ENCODE measurements at places on chromosomes 7 and 10.
A peak's percentile ranks its signal among the peaks of the same experiment; 100 is the strongest.

- no peak for DNase-seq
Observed at GRCh38 chr10:75771606-75772005, 340.2 kb downstream of the LRMDA start.

- no peak for DNase-seq
Observed at GRCh38 chr10:117544004-117544701, 1.6 kb downstream of the EMX2 start.

- DNase-seq, result no peak
Observed at GRCh38 chr7:43618073-43618472, 35.2 kb downstream of the STK17A start.

DNA sequence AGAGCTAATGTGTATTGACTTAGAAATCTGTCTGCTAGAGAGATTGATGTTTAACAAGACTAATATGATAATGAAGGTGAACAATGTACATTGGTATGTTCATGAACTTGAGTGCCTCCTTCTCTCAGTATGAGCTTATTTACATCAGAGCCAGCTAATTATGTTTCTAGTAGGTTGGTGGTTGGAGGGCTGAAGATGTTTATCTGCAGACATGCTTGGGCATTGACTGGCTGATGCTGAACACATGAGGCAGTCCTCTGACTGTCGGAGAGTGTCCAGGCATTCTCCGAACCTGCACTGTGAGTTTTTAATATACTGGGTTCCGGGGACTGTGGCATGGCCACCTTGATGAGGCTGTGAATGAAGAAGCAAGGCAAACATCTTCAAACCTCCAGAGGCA lies 47.5 kb downstream of the BMPER start:
- DNase-seq, result no peak

DNA sequence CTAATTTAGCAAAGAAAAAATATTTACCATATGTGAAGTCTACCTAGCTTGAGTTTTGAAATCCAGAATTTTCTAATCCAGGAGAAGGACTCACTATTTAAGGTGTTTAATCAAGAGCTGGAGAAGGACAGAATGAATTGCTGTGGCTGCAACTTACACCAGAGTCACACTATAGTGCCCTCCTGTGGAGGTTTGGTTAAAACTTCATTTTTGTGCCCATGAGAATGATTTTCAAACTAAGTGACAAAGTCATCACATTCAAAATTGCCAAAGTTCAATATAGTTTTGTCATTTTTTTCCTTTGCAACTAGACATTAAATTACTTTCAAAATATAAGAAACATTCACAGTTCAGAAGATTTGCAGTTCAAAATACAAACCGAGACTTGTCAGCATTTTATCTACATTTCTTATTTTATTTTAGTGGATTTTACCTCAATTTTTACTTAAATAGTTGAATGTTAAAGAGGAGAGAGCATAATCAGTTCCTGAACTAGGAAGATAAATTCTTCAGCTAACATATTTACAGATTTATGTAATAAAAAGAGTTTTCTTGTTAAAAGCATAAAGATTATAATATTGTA lies 70.7 kb downstream of the CABCOCO1 start:
- DNase-seq, result peak; percentile 20

- DNase-seq, result no peak
Observed at GRCh38 chr10:113274176-113274829, 278.6 kb upstream of the HABP2 start.

DNA sequence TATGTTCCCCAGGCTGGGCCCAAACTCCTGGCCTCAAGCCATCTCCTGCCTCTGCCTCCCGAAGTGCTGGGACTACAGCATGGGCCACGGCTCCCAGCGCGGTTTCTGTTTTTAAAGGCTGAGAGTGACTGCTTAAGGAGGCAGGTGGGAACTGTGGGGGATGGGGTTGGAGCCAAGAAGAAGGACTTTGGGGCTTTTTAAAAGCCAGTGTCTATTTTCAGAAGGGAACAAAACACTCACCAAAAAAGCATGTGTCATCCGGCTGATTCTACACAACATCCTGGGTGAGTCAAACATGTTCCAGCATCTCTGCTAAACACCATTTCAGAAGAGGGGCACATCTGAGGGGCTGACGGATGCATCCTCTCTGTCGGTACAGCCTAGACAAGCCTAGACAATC lies 824.5 kb downstream of the TYW1 start:
- DNase-seq, result no peak

- no peak for DNase-seq
Observed at GRCh38 chr7:127755521-127755920, 103.5 kb downstream of the SND1 start.

DNA sequence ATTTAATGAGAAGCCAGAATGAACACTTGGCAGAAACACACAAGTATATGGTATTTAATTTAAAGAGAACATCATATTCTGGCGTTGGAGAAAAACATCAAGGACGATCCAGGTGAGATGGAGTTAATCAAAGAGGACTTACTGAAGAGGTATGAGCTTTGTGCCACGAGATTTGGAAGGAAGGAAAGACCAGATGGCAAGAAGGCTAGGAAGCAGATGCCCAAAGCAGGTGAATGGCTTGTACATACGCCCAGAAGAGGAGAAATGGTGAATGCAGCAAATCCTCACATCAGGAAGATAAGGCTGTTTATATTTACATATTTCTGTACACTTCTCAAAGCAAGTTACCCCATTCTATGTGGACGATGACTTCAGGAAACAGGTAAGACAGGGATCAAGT lies 163.9 kb upstream of the PLXNA4 start:
- no peak for DNase-seq

DNA sequence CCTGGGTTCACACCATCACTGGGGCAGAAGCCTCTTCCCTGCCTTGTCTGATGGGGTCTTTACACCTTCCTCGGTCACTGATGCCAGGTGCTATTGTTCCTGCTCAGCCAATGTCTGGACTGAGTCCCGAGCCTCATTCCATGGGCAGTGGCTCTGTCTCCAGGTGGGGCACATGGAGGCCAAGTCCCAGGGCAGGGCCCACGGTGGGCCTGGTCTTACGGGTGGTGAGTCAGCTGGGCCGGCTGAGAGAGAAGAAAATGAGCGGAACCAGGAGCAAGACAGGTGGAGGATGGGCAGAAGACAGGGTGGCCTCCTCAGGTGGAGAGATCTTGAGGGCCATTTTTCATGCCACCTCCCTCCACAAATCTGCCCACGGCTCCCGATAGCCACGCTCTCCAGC lies 131.7 kb upstream of the FAM20C start:
- no peak for DNase-seq

- no peak for DNase-seq
Observed at GRCh38 chr10:103985726-103986125, 18.8 kb downstream of the SLK start.

GRCh38 chr10:70109064-70109729 lies 23.4 kb downstream of the AIFM2 start:
- DNase-seq, result no peak

DNA sequence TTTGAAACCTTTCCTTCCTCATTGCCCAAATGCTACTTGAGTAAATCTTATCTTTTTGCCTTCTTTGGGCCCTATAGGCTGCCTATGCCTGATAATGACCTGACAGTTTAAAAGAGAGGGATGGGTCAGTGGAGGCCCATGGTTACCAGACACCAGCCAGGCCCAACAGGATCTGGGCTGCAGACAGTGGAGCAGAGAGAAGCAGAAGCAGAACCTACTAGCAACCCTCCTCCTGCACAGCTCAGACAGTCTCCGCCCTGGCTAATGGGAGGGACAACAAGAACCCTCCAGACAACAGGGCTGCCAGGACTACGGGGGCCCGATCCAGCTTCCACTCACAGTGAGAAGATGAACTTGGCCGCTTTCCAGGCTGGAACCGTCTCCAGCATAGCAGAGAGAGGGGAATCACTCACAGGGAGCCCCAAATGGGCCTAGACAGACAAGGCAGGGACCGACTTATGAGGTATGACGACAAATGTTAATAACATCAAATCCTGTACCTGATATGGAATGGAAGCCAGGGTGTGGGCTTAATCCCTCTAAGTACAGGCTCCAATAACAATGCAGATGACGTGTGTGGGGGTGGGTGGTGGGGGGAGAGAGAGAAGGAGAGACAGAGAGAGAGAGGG lies 31.7 kb upstream of the DGKI start:
- no peak for DNase-seq

GRCh38 chr7:70614237-70615045 lies 517.5 kb upstream of the GALNT17 start:
- DNase-seq, result no peak

DNA sequence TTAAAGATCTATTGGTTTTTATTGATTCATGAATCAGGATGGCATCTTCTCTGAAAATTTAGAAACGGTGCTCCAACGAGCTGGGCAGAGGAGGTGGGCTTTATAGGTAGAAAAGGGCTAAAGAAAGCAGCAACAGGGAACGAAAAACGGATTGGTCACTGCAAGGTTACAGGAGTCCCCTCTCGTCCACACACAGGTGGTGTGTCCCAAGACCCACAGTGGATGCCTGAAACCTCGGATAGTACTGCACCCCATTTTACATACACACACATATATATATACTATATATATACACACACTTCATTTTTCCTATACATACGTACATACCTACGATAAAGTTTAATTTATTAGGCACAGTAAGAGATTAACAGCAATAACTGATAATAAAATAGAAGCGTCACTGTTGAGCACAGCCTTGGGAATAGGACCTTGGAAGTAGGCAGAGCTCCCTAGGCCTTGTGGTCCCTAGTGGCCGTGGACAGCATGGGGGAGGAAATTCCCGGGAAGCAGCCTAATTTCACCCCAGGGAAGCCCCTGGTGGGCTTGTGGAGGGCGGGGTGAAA lies 737 bp upstream of the NUB1 start:
- DNase-seq, result no peak
